ENCODE measurements at places on chromosomes 13 and 19.
A peak's percentile ranks its signal among the peaks of the same experiment; 100 is the strongest.

- peak; percentile 41 for DNase-seq
These were observed 1.4 kb downstream of the UHRF1 start for GRCh38 chr19:4910594-4911281.

GRCh38 chr19:13118424-13119193 lies 545 bp downstream of the NACC1 start:
- DNase-seq: no peak

DNA sequence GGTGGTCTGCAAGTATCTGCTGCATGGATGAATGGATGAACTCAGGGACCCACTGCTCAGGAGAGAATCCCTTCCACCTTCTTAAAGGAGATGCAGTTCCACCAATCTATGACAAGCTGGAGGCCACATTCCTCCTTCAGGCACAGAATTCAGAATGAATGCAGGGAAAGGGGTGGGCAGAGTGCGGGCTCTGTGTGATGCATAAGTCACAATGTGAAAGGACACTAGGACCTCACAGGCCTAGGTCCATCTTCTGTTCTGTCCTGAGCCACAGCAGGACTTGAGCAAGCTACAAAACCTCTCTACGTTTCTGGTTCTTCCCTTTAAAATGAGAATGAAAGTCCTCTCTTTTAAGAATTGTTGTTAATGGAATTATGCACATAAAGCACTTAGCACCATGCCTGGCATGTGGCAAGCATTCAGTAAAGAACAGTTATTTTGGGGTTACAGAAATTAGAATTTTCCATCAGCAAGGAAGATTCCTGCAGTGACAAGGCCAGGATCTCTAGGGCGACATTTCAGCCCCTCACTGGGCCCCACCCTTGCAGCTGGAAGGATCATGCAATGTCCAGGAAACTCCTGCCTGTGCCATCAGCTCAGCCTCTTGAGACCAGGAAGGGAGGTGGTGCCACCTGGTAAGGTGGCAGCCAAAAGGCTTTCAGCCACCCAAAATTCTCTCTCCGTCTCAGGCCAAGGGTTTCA lies 38.7 kb downstream of the TSHZ3 start:
- DNase-seq: no peak

DNA sequence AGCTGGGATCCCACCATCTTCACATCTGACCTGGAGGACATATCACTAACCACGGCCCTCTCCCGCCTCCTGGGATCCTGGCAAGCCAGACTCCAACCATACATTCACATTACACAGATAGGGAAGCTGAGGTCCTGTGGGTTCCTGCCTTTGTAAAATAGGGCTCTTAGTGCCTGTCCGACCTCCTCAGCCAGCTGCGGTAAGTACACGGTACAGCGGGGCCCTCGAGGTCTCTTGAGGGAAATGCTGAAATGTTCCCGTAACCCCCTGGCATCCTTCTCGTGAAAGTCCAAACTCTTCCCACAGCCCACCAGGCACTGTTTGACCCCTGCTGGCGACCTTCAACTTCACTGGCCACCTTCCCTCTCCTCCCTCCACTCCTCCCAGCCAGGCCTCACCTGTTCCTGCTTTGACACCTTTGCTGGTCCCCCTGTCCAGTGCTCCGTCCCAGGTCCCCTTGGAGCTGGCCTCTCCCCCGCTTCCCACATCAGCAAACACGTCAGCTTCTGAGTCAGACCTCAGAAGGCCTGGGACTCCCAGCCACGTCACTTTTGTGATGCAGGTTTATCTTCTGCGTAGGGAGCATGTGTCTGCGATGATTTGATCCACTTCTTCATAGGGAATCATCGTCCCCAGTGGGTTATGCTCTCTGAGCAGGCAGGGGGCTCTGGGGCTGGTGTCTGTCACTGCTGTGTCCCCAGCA lies 8.8 kb upstream of the GNG7 start:
- DNase-seq: no peak

DNA sequence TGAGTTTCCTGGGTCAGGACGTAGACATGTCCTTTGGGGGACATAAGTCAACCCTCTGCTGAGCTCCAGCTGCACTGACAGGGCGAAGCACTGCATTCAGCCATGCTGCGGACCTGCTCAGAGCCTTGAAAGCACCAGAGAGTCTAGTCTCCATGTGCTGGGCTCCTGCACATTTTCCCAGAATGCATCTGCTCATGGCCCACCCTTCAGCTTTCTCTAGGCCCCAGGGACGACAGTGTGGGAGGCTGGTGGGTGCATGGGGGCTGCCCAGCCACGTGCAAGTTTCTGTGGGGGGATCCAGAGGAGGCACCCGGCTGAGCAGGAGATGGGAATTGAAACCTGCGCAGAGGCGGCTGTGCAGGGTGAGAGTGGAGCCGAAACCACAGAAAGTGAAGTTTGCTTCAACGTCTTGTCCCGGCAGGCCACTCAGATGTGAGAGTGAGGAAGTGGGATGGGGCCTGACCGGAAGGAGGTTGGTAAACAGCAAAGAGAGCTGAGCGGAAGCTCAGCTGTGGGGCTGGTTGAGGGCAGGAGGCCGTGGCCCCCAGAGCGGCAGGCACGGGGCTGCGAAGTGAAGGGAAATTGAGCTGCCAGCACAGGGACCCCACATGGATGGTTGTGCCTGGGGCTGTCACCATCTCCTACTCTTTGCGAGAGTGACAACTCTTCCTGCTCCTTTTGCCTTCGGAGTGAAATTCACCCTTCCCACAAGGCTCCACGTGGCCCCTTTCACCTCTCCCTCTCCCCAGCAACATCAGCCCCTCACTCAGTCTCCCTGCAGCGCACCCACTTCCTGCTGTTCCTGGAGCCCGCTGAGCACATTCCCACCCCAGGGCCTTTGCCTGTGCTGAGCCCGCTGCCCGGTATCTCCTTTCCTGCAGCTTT lies 11.8 kb downstream of the PGLS start:
- DNase-seq: peak; percentile 59

DNA sequence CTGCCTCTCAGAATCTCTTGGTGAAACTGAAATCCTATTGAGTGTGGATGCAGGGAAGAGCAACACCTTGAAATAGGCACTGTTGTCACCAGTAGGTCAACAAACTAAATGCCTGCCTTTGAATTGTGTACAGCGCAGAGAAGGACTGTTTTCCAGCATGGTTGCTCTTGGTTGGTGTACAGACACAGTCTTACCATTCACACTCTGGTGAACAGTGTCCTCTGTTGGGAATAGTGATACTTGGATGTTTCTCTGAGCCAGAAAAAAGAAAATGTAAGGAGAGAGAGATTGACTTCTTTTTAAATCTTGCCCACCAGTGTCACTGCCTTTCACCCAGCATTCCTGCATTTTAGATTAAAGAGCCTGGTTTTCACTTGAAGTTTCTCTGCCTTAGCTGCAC lies 179.7 kb downstream of the STK24 start:
- DNase-seq: no peak

DNA sequence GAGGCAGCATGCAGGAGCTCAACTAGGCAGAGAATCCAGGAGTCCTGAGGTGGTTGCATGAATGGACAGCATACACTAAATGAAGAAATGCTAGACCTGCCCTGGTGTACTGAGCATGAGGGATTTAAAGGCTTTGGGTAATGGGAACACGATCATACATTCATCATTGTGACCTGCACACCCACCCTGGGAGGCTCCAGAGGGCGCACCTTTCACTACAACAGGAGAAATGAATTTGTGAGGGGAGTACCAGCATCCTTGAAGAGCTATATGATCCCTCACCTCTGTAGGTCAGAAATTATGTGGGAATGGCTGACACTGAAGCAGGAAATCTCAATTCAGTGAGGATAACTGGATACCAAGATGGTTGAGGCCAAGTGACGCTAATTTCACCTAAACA lies 8.9 kb downstream of the KLK2 start:
- no peak for DNase-seq

DNA sequence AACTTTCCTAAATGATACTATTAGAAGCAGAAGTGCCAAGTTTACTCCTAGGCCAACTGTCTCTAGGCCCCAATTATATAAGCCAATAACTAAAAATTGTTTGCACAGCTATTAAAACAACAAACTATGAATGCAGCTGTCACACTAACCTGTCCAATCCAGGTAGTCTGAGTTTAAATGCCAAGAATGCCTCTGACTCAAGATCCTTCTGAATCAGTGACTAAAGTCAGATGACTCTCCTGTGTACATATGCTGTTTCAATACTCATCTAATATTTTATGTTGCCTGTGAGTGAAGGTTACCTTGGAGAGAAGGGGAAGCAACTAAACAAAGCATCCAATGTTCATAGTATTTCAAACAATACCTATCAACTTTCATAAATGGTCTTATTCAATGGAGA lies 257.0 kb downstream of the ENOX1 start:
- no peak for DNase-seq

DNA sequence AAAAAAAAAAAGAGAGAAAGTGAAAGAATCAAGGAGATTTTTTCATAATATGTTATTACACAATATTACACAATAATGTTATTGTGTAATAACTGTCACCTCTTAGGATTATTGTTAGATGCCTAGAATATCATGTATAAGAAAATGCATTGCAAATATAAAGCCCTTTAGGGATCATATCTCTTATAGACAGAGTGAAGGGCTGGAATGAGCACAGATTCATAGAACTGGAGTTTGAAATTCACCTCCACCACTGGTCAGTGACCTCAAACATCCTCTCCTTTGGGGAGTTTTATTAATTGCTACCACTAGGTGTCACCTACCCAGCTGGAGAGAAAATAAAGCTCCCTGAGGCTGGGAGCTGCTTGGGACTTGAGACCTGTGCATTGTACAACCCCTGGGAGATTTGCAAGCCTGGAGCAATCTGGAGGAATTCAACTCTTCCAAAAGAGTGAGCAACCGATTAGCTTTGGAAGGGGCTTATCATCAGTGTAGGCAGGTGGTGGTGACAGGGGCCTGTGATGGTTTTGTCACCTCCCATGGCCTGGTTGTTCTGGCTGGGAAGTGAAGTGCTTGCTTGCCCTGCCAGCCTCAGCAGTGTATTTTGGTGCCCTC lies 30.3 kb upstream of the FRY start:
- peak; percentile 21 for DNase-seq

DNA sequence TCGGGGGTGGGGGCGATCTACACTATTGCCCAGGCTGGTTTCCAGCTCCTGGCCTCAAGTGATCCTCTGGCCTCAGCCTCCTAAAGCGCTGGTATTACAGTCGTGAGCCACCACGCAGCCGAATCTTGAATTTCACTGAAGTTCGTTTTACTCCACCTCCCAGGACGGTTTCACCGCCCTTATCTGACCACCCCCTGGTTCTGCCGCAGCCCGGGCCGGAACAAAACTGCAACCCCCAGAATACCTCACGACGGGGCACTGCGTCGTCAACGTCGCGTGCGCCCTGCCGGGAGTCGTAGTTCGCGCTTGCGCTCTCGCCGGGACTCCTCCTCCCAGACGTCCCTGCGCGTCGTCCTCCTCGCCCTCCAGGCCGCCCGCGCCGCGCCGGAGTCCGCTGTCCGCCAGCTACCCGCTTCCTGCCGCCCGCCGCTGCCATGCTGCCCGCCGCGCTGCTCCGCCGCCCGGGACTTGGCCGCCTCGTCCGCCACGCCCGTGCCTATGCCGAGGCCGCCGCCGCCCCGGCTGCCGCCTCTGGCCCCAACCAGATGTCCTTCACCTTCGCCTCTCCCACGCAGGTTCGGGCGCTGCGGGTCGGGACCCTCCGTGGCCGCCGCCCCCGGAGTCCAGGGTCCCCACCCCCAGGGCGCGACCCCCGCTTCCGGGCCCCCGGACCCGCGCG lies at the start of gene ATP5F1D:
Gene ATP5F1D, plus strand, starts transcription at position 335 of the 679 bp plus-strand sequence. Its CDS starts 100 bp downstream, at position 435.
- peak; percentile 92 for DNase-seq

DNA sequence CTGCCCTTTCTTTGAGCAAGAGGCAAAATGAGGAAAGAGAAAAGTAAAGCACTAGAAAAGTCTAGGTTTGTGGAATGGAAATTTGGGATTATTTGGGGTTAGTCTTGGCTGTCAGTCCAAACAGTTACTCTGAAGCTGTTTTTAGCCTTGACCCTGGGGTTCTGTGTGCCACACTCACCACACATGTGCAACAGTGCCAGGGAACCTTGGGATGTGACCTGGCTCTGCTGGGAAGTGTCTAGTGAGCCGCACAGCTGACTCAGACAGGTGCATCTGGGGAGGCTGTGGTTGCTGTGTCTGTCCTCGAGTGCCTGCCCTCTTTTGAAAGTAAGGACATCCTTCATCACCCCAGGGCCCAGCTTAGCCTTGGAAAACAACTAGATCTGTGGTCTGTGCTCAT lies 15.8 kb downstream of the MICOS13 start:
- no peak for DNase-seq

GRCh38 chr13:32746474-32746873 lies 160.2 kb downstream of the PDS5B start:
- no peak for DNase-seq

DNA sequence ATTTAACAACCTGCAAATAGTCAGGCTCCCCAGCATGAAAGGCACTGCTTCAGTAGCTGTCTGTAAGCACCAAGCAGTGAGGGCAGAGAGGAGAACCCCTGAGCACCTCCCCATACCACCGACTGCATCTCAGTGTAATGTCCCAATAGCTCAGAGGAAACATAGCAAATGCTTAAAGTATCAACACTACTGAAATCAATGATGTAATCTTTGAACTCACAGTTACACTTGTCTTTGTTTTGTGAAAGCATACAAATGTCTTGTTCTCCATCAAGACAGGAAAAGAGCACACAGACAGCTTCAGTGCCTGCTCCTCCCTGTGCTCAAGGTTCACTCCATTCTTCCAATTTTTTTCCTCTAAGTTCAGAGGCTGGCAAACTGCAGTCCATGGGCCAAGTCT lies 94.7 kb downstream of the IRS2 start:
- DNase-seq: no peak

GRCh38 chr19:13964776-13965175 lies 12.5 kb downstream of the DCAF15 start:
- DNase-seq: no peak

DNA sequence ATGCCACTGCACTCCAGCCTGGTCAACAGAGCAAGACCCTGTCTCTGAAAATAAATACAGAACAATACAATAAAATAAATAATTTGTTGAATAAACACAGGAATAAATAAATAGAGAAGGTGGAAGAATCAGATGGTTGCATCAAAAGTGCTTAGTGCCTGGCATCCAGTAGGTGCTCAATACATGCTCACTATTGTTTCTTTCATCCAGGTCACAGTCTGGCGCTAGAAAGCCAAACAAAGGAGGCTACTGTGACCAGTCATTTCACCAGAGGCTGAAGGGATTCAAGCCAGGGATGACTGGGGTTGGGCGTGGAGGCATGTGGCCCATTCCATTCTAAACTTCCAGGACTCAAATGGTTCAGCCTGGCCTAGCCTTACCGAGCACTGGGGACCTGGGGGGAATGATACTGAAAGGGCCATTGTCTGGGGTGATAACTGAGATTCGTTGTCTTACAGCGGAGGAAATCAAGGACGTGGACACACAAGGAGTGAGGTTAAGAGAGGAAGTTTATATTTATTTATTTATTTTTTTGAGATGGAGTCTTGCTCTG lies 3.6 kb upstream of the NDUFB7 start:
- DNase-seq: no peak

- DNase-seq: no peak
These were observed 99.3 kb downstream of the WDFY2 start for GRCh38 chr13:51683597-51683996.
